ENCODE measurements at places on chromosomes 1 and 21.

GRCh38 chr1:99751877-99752504 lies 14.4 kb downstream of the FRRS1 start:
- no peak for DNase-seq

- no peak for DNase-seq
Measured at GRCh38 chr1:204477036-204477740, 17.4 kb downstream of the PIK3C2B start.

GRCh38 chr1:225762444-225762843 lies 15.2 kb upstream of the SRP9 start:
- DNase-seq, result no peak

- no peak for DNase-seq
Measured at GRCh38 chr1:225879521-225880221, 2.5 kb downstream of the TMEM63A start.

DNA sequence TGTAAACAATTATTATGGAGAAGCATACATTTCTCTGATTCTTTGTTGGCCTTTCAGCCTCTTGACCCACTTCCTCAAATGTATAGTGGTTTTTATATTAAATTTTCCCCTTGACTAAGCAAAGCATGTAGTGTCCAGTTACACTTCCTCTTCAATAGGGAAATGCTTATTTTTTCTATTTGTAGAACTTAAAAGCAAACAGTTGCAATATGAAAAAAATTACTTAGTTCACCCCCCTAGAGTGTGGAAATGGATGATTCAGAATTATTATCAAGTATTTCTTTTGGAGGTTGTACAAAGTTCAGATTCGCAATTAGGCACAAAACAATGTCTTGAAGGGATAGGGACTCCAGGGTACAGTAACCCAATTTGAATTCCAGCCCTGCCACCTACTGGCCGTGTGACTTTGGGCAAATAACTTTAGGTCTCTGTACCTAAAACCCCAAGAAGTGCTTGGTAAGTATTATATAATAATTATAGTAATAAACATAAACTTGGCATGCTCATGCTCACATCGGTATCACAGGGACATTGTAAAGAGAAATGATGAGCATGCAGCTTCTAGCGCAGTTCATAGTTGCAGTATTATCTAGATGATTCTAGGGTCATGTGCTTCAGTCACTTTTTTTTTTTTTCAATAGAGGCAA lies 28.6 kb upstream of the IFNGR2 start:
- no peak for DNase-seq

DNA sequence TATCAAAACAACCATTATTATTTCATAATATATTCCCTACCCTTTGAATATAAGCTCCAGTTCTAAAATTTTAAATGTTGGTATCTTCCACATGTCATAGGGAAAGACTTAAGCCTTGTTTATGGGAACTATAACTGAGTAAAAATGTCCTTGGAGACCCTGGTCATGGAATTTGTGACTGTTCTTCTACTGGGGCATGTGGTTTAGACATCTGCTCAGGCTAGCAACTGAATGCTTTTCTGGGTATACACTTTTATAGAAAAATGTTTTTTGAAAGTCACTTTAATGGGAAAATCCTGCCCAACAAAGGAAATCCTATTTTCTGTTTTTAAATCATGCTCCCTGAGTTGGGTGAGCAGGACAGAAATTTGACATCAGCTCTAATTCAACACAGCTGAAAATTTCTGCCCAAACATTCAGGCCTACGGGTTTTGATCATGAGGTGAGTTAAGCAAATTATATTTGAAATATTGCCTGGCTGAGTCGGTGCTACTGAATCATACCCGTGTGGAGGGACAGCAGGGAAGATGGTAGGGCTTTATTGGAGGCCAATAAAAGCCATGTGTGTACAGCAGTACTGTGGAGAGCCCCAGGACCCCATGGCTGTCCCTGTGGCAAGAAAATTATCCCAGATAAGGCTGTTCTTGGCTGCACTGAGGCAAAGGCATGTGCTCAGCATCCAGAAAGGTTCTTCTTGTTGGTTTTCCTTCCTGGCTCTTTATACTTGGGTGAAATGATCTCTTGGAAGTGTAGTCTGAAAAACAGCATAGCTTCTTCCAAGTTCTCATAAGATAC lies 391.8 kb downstream of the DISC1 start:
- no peak for DNase-seq

- DNase-seq, result no peak
Measured at GRCh38 chr21:26961698-26962097, 5.2 kb downstream of the ADAMTS5 start.

DNA sequence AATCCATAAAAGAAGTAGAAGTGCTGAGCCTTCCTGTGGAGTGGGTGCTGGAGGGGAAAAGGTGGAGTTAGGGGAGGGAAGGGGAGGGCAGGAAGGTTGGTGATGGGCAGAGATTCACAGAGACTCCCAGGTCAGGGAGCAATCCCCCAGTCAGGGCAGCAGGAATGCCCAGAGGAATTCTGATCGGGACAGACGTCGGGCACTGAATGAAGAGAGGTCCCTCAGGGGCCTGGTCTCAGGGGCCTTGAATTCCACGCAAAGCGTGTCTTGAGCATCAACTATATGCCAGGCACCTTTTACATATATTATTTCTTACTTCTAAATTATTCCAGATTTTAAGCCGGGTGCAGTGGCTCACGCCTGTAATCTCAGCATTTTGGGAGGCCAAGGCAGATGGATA lies 7.2 kb upstream of the PADI1 start:
- no peak for DNase-seq

DNA sequence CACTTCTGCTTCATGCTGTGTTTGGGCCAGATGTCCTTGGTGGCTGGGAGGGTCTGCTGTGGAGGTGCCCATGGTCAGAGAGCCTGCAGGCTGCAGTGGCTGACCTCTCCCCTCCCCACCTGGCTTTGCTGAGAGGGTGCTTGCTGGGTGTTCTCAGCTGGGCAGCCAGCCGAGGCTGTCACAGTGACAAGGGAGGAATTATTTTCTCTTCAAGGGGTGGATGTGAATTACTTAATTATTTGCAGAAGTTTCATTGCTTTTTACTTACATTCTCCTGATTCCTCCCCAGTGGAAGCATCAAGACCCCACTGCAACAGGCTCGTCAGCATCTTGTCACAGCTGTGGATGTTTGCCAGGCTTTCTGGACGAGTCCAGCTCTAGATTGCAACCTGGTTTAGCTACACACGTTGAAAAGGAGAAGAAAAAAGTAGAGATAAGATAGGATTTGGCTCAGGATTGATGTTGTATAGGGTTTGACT lies 70.3 kb downstream of the GALNT2 start:
- DNase-seq, result no peak

- no peak for DNase-seq
Measured at GRCh38 chr1:19976317-19977003, 3.0 kb downstream of the PLA2G2A start.

GRCh38 chr1:32150847-32151246 lies 28.6 kb upstream of the TXLNA start:
- no peak for DNase-seq
